Endothelial cell of umbilical vein (primary cell): ENCODE measurements at places on chromosomes 11 and 22. TPM values are rescaled to one million over a fixed set of nuclear protein-coding genes. Genes with fewer than 3 reads are reported as not detected.

DNA sequence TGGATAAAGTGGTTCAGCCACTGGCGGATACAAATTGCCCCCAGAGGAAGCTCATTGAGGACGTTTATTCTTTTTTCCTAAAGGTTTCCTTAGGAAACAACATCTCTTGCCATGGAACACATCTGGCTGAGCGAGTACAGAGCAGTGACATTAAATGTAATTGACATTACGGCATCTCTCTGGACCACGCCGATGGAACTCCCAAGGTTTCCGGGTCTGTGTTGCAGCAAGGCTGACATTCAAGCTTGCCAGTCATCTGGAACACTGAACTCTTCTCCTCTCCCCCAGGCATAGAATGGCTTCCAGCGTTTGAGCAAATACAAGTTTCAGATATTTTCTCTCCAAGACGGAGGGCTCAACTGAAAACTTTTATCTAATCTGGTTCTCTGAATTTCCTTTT lies 42.1 kb downstream of the CLMP start:
- no peak for DNase-seq

GRCh38 chr11:76209375-76209972 lies 3.2 kb upstream of the WNT11 start:
- no peak for DNase-seq

DNA sequence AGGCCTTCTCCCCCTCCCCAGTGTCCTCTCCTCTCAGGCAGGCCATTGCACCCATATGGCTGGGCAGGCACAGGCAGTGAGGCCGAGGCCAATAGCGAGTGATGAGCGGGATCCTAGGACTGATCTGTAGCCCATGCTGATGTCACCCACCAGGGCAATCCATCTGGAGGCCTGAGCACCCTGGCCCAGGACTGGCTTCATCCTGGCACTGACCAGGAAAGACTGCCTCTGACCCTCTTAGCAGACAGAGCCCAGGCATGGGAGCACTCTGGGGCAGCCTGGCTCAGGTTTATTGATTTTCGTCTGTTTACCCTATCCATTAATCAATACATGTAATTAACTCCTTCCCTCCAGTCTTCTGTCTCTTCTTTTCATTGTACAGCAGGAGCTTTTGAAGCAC lies 5.1 kb upstream of the TIRAP start:
- DNase-seq: no peak

The KDELR3 gene
- polyA plus RNA-seq: 61.3 and 64.2 TPM in 2 replicates

DNA sequence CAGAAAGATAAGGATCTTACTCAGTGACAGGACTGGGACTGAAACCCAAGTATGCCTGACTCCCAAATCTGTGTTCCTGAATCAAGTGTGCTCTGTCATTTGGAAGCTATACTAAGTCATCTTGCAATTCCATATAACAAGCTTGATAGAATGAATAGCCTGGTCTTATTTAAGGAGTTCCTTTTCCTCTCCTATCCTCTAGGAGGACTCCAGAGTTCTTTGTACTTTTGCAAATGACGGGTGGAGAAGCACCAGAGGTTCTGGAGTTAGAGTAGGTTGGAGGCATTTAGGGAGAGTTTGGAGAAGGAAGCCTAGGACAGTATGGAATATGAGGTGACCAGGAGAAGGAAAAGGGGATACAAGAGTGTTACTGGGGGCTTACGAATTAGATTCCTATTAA lies 92.9 kb upstream of the RCN1 start:
- DNase-seq: no peak

GRCh38 chr11:60927061-60927592 lies 2.9 kb downstream of the TMEM132A start:
- no peak for DNase-seq
